ENCODE measurements at places on chromosomes 11 and 22. TPM values are rescaled to one million over a fixed set of nuclear protein-coding genes. Genes with fewer than 3 reads are reported as not detected.
A peak's percentile ranks its signal among the peaks of the same experiment; 100 is the strongest.

GRCh38 chr11:70573701-70574151 lies 175.4 kb downstream of the CTTN start:
- DNase-seq, result no peak

- DNase-seq, result no peak
These were observed 71.2 kb upstream of the GDPD4 start for GRCh38 chr11:77372726-77373125.

DNA sequence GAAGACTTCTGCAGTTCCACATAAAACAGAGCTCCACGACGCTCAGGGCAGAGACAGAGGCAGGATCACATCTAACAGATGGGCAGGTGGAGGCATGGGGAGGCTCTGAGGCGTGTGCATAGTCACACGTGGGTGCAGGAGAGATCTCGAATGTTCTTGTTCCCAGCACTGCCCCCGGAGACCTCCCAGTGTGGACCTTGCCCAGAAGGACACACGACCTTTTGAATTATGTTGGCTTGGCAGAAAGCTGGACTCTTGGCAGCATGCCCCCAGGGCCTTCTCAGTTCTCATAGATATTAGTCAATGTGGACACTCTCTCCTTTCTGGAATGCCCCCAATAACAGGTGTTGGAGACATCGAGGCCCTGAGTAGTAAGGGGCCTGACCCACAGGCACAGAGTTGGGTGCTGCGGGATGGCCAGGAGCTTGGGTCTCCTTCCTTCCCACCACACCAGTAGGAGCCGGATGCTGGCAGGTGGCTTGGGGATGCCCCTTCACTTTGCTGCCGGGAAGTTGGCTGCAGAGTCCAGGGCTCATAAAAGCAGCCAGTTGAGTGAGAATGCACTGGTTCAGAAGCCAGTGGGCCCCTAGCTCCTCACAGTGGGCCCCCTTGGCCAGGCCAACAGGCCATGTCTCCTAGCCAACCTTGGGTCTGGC lies 12.1 kb downstream of the MYEOV start:
- DNase-seq, result peak; percentile 14

PATE3 gene
- not detected for total RNA-seq

TPP1 gene
- total RNA-seq, result 129 TPM

NCR3LG1 gene
- total RNA-seq, result 4.2 TPM

DEFB131B gene
- not detected for total RNA-seq
